Left renal cortex interstitium (tissue), 4 donors: ENCODE measurements at places on chromosomes 3 and 15. TPM values are rescaled to one million over a fixed set of nuclear protein-coding genes. Genes with fewer than 3 reads are reported as not detected.

Gene RETNLB
- not detected for polyA plus RNA-seq

Gene CELSR3
- polyA plus RNA-seq = 0.89 TPM

Gene ADAMTSL3
- 2.7 TPM for polyA plus RNA-seq

Gene SIDT1
- 4.4 TPM for polyA plus RNA-seq

Gene PPP1R14D
- polyA plus RNA-seq = 0.81 TPM

DNA sequence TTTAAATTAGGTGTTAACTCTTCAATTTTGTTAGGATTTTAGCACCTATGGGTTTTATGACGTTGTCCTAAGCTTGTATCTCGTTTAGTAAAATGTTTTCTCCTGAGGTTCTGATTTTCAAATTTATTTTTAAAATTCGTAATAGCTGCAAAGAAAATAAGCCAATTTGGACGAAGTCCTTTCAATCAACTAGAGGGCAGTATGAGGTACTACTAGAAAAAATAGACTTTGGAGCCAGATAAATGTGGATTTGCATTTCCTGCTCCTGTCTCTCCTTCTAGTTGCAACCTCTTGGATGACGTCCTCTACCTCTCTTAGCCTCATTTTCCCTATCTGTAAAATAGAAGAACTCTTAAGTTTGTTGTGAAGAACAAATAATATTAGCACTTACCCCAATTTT lies 81.1 kb downstream of the SLTM start:
- DNase-seq = no peak

DNA sequence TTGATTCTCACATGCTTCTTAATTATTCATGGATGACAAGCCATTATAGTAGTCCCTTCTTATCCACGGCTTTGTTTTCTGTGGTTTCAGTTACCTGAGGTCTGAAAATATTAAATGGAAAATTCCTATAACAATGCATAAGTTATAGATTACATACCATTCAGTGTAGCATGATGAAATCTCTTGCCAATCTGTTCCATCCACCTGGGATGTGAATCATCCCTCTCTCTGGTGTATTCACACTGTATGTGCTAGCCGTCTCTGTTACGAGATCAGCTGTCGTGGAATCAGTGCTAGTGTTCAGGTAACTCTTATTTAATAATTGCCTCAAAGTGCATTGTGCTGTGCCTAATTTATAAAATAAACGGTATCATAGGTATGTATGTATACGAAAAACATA lies 5.2 kb downstream of the WDR5B start:
- DNase-seq = no peak

DNA sequence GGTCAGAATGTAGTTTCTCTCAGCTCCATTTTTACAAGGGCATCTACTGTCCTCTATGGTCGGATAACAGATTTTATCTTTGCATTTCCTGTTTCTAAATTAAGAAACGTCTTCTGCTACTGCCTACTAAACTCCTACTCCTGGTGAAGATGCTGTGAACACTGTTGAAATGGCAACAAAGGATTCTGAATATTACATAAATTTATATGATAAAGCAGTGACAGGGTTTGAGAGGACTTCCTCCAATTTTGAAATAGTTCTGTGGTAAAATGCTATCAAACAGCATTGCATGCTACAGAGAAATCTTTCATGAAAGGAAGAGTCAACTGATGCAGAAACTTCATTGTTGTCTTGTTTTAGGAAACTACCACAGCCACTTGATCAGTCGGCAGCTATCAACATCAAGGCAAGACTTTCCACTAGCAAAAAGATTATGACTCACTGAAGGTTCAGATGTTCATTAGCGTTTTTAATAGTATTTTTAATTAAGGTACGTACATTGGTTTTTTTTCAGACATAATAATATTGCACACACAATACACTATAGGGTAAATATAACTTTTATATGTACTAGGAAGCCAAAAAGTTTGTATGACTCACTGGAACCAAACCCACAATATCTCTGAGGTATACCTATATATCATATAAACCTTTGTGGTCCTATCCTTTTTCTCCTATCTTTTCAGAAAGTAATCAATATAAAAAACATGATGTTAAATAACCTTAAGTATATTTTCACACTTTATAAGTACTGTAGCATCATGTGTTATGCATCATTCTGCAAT lies 156.1 kb downstream of the STAG1 start:
- no peak for DNase-seq

DNA sequence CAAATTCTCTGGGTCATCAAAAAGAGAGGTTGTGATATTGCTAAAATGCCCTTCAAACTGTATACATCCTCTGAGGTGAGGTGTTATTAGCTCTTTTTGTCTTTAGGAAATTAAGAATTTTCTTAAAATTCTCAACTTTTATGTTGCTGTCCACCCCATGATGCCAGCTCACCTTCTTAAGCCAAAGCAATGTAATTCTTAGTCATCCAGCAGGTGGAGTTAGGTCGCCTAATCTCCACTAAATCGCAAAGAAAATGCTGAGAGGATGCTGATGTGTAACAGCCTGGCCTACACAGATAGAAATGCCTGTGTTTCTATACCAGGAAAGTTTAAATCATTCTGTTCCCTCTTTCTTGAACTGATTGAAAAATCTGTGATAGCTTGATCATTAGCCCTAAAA lies 770.2 kb upstream of the ALCAM start:
- DNase-seq = no peak

DNA sequence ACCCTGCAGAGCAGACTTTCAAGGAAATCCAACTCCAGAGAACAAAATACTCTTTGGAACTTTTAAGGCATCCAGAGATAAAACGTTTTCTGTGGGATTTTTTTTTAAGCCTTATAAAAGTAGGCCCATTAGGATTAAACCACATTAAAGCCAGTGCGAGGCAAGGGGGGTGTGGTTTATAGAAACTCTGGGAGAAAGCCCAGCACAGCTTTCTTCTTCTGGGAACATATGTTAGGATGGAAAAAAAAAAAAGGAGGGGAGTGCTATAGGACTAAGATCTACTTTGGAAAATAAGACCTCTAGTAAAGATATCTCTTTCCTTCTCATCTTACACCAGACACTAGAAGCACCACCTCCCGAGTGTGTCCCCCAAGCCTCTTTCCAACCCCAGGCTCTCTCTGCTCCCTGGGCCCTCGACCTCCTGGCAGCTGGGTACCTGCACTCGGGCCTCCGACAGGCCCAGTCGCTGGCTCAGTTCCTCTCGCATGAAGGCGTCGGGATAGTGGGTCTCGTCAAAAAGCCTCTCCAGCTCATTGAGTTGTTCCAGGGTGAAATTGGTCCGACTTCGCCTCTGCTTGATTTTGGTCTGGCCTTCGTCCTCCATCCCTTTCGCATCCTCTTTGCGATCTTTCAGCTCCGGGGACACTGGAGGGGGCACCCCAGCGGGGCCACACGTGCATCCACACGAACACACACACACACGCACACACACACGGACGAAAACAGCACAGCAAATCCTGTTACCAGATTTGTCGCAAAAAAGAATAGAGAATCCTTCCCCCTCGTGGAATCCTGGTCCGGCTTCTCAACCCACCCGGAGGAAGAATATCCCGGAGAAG lies 3.8 kb downstream of the SHOX2 start:
- DNase-seq = no peak

DNA sequence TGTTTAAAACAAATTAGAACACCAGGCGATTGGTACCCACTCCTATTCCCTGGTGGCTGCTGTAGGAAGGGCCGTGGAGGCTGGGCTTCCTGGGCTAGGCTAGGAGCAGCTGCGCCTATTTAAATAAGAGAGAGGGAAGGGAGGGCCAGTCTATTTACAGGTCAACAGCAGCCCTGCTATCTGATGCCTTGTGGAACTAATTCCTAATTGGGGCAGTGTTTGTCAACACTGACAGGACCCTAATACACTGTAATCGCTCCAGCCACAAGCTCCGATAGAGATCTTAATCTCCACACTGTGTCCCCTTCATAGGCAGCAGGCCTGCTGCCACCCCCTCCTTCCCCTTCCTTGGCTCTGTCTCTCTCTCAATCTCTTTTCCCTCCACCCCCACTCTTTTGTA lies 116.9 kb upstream of the SOX14 start:
- DNase-seq = no peak

GRCh38 chr3:194505791-194506415 lies 19.1 kb upstream of the ATP13A3 start:
- DNase-seq = no peak

GRCh38 chr3:171283183-171283847 lies 176.9 kb downstream of the TNIK start:
- DNase-seq = no peak

DNA sequence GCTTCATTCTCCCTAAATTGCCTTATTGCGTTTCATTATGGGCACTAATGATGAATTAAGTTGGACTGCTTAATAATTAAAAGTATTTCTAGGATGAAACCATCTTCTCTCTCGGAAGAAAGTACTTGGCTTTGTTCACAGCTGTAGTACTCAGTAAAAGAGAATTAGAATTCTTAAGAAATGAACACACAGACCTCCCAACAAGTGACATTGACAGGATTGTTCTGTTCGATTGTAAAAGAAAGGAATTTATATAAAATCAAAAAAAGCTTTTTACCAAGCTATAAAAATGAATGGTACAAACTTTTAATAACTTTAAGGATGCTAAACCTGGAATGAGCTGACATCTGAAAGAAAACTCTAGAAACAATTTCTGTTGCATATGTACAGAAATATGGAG lies 416.4 kb upstream of the THRB start:
- DNase-seq = no peak

GRCh38 chr15:40796041-40796440 lies 10.8 kb upstream of the ZFYVE19 start:
- no peak for DNase-seq
